ENCODE measurements at places on chromosomes 3 and 15.
A peak's percentile ranks its signal among the peaks of the same experiment; 100 is the strongest.

GRCh38 chr15:77209221-77209620 lies 138.3 kb upstream of the TSPAN3 start:
- DNase-seq: no peak

DNA sequence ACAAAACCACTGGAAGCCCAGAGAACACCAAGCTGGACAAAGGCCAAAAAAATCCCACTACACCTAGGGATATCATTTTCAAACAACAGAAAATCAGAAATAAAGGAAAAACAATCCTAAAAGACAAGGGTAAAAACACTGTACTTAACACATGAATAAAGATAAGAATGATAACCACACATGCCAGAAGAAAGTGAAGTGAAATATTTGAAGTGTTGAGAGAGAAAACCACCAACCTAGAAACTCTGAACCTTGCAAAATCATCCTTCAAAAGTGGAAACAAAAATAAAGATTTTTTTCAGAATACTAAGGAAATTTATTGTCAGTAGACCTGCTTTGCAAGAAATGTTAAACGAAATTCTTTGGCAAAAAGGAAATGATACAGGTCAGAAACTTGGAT lies 45.1 kb downstream of the KPNA1 start:
- DNase-seq: no peak

DNA sequence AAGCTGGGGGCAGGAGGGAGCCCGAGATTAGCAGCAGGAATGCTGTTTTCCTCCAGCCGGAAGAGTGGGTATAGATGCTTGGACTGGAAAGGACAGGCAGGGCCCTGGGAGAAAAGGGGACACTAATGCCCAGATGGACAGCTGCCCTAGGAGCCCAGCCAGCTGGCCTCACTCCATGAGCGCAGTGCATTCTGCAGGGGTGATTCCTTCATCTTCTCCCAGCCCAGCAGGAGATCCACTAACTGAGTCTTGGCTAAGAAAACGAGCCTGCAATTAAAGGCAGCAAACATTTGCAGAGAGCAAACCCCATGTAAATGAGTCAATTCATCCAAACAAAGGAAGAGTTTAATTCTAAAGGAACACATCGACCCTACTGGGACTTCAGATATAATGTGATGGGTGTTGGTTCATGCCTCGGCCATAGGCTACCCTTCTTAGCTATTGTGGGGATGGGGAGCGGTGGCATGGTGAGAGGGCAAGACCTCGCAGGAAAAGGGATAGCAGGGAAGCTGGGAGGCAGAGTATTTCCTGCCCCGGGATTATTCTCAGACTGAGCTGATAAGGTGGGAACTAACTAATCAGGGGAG lies 13.3 kb upstream of the MINAR1 start:
- DNase-seq: no peak

DNA sequence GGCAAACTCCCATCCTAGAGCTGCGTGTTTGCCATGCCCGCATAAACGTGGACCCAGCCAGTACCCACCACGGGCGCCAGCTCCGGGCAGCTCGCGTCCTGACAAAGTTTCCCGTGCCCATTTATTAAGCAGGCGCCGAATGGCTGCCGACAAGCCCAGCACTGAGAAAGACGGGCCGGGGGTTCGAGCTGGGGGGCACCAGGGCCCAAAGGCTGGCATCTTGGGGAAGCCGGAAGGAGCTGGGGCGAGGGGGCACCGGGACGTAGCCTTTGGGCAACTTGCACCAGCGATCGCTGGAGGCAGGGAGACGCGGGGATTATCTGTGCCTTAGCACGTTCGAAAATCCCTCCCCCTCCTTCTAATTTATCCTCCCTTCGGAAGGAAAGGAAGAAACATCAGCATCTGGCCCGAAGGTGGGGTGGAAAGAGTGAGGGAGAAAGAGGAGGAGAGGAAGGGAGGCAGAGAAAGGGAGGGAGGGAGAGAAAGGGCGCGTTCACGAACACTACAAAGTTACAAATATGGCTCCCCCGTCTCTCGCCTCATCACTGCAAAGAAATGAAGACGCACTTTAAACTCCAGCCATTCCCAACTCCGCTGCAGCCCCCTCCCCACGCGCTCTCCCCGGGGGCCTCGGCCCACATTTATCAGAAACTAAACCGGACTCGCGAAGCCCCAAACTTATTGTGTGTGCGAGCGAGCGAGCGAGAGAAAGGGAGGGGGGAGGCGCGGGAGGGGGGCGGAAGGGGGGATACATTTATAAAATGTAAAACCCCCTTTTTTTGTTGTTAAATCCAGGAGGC lies 1.0 kb downstream of the ANP32A start:
- peak; percentile 31 for DNase-seq

DNA sequence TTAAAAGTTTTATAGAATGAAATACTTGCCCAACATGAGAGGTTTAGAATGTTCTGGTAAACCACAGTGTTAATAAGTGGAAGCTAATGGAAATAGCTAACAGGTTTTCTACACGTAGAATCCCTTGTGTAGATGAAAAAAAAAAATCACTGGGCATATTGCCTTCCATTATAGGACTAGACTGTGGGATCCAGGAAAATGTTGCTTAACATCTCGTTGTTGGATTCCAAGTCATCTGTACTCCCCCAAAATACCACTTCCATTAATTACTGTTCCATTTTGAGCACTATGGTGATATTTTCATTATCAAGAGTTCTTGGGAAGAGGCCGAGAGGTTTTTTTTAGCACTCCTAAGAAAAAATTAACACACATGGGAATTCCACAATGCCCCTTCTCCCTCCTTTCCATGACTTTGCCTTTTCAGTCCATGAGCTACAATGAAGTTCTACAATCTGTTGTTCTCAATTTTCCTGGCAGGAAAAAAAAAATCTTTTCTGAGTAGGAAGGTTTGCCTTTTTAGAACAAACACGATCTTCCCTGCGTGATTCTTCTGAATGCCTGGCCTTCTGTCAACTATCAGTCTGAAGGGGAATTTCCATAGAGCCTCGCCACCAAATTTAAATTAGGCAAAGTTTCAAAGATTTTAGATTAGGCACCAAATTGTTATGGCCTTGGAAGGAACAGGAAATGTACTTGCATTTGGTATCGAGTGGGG lies 74.4 kb upstream of the CTDSPL start:
- no peak for DNase-seq

DNA sequence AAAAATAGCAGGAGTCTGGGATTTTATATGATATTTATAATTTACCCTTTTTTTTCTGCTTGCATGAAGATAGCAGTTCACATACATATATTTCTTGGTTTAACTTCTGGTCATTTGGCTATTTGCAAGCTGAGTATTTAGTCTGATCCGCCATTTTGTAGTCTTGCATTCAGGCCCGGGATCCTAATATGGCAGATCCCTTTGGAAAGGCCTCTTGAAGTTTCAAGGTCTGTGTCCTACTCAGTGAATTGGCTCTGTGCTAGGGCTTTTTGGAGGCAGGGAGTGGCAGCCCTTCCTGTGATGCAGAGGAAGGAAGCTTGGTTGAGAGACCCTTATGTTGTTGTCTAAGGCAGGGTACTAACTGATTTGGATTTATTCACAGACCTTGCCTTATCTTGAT lies 2.9 kb downstream of the SNRPN start:
- DNase-seq: no peak

DNA sequence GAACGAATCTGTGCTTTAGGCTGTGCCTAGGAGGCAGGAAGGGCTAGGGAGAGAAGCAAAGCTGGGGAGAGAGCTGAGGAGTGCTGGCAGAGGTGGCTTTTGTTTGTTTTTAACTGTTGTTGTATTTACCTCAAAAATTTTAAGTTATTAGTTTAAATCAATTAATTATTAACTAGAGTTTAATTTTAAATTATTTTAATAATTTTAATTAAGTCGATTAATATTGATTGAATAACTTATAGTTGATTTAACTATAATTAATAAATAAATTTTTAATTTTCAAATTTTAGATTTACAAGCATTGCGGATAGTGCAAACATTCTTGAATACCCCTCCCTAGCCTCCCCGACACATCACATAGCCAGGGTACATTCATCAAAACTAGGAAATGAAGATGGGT lies 30.6 kb downstream of the KLF15 start:
- DNase-seq: no peak

GRCh38 chr3:129448186-129448895 lies 8.3 kb downstream of the IFT122 start:
- DNase-seq: no peak

DNA sequence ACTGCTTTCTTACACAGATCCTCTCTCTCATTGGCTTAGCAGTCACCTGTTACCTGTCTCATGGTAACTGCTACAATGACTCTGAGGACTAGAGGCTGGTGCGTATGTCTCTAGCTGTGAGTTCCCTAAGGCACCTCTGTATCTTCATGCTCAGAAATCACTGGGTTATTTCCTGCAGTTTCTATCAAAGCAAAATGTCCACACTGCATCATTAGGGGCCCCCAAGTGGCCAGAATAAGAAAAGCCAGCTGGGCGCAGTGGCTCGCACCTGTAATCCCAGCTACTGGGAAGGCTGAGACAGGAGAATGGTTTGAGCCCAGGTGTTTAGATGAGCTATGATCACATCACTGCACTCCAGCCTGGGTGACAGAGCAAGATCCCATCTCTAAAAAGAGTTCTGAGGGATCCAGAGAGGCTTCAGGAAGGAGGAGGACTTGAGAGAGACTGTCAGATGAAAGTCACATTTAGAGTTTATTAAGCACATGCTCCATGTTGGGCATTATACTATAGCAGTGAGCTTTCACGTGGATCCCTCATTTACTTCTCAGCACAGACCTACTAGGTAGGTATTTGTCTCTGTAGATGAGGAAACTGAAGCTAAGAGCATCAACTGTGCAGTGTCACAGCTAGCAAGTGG lies 2.3 kb upstream of the VPS18 start:
- peak; percentile 40 for DNase-seq

- DNase-seq: no peak
These were observed 527.9 kb upstream of the MDFIC2 start for GRCh38 chr3:70840106-70840870.

GRCh38 chr3:8303466-8303865 lies 198.2 kb upstream of the LMCD1 start:
- DNase-seq: no peak

GRCh38 chr3:101252945-101253344 lies 67.4 kb downstream of the IMPG2 start:
- DNase-seq: no peak

DNA sequence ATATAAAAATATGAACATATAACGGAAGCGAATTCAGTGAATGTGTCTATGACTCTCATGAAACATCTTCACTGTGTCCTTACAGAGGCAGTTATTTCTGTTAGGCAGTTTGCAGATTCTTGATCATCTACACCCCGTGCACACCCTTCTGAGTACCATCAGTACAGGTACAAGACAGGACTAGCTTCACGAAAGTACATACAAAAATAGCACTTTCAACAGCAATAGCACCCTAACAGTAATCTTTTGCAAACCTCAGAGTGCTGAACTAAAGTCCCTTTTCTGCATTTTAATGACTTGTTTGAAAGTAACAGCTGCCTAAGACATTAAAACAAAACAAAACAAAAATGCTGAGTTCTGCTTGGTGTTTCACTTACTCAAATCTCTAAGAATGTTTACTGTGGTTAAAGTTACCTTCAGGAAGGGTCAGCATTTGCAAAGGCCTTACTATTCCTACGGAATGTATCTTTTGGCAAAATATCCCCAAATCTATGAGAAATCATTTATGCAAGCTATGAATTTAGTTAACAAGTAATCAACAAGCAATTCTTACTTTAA lies 104.1 kb downstream of the CNTN3 start:
- DNase-seq: no peak

- peak; percentile 43 for DNase-seq
These were observed 181.9 kb upstream of the KBTBD8 start for GRCh38 chr3:66816090-66816761.

DNA sequence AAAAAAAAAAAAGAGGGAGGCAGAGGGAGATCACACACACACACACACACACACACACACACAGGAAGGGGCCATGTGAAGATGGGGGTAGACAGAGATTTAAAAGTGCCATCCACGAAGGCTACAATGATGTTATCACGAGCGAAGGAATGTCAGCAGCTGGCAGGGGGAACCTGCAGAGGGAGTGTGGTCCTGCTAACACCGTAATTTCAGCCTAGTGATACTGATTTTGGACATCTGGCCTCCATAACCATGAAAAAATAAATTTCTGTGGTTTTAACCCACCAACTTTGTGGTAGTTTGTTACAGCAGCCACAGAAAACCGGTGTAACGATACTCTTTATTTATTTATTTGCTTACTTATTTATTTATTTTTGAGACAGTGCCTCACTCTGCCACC lies 76.0 kb downstream of the TMCO5A start:
- no peak for DNase-seq

DNA sequence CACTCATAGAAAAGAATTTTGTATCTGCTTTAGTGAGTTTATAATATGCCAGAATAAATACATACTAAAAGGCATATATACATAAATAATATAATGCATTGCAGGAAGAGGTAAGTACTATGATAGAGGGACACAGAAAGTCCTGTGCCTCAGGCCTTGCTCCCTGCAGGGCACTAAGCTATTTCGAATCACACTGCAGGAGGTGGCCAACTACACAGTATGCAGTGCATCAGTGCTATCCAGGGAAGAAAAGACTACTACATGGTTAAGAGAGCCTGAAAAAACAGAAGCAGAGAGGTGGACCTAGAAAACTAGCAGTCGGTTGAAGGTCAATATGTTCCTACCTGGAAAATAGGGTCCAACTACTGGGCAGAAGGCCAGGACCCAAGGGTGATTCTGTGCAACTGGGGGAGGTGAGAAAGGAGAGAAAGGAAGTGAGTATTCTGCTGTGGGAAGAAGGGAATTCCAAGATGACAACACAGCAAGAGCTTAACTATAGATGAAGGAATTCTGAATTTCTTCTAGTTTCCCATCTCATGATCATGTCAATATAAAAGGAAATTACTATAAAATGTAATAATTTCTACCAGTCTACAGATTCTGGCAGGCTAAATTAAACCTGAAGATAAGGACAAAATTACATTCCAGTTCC lies 218.0 kb downstream of the ZBTB20 start:
- no peak for DNase-seq

- DNase-seq: no peak
These were observed 66.7 kb downstream of the ATP10A start for GRCh38 chr15:25796395-25796794.

- DNase-seq: no peak
These were observed 157.4 kb upstream of the NPHP3 start for GRCh38 chr3:132879656-132880055.

GRCh38 chr3:190863119-190863465 lies 598 bp upstream of the GMNC start:
- no peak for DNase-seq

- DNase-seq: no peak
These were observed 18.9 kb upstream of the ATP8B4 start for GRCh38 chr15:50137893-50138292.

- DNase-seq: no peak
These were observed 20.3 kb downstream of the GYG1 start for GRCh38 chr3:149011676-149012075.

DNA sequence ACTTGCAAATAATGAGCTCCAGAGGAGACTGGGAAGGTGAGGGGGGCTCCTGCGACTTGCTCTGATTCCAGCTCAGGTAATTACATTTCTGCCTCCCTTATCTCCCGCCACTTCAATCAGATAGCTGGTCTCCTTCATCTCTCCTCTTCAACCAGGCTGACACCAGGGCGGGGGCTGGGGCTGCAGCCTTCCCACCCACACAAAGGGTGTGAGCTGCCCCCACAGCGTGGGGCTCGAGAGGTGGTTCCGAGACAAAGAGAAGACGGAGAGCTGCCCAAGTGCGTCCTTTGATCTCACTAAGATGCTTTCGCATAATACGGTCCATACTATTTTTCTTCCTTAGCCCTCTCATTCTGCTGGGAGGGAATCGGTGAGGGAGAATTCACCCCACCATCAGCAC lies 139.7 kb downstream of the NSMCE3 start:
- no peak for DNase-seq

- no peak for DNase-seq
These were observed 55.6 kb upstream of the LRTM1 start for GRCh38 chr3:54983266-54984099.
